Activated CD4-positive, CD25-positive, alpha-beta regulatory T cell (primary cell): ENCODE measurements at places on chromosomes 6 and 20.

GRCh38 chr6:32057966-32058365, 19.8 kb downstream of the CYP21A2 start:
- DNase-seq = no peak

- no peak for DNase-seq
Measured at GRCh38 chr6:111673937-111674336, 68.3 kb upstream of the TRAF3IP2 start.

GRCh38 chr20:52921340-52921739, 50.8 kb upstream of the TSHZ2 start:
- no peak for DNase-seq

GRCh38 chr6:48626421-48626820, 515.4 kb upstream of the PTCHD4 start:
- no peak for DNase-seq

GRCh38 chr6:142462260-142462659, 160.5 kb downstream of the ADGRG6 start:
- no peak for DNase-seq

- no peak for DNase-seq
Measured at GRCh38 chr20:47789081-47789763, 3.9 kb upstream of the SULF2 start.

DNA sequence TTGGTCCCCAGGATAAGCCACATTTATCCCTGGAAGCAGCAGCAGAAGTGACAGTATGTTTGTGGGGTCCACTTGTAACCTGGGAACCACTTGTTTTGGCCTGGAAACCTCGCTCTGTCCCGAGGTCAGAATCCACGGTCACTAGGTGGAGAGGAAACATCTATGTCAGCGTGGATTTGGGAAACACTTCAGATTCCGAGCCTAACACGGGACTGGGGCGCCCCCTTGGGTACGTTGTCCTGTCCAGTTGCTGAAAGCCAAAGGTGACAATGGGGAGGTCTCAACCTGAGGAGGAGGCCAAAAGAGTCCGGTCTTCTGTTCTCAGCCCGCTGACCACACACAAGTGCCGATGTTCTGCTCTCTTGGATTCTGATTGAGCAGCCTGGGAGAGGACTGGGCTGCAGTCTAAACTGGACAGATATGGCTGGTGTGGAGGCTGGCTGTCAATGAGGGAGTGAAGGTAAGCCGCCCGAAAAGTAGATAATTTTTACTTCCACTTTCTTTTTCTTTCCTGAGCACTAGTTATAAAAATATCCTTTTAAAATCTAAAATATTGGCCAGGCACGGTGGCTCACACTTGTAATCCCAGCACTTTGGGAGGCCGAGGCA, 4.9 kb upstream of the ZFP57 start:
- no peak for DNase-seq

GRCh38 chr6:37373822-37374471, 20.2 kb downstream of the RNF8 start:
- no peak for DNase-seq

GRCh38 chr20:41571006-41571405, 47.2 kb downstream of the CHD6 start:
- DNase-seq = no peak

GRCh38 chr6:63683071-63683603, 47.5 kb downstream of the PHF3 start:
- DNase-seq = no peak

GRCh38 chr6:21051777-21052176, 517.5 kb downstream of the CDKAL1 start:
- DNase-seq = no peak

GRCh38 chr6:42136508-42137193, 5.8 kb downstream of the C6orf132 start:
- no peak for DNase-seq

- DNase-seq = no peak
Measured at GRCh38 chr6:19891451-19891850, 54.3 kb downstream of the ID4 start.

DNA sequence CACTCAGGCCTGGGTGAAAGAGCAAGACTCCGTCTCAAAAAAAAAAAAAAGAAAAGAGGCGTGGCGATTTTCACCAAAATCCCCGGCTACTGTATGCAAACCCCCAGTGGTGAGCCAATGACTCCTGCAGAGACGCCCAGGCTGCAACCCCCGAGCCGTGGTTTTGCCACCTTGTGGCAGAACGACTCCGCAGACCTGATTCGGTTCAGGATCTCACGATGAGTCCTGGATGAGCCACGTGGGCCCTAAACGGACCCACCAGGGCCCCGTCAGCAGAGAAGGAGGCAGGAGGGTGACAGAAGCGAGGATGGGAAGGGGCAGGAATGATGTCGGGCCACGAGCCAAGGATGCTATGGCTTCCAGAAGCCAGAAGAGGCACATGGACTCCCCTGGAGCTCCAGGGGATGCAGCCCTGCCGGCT, 42.5 kb downstream of the SLC2A4RG start:
- DNase-seq = no peak

DNA sequence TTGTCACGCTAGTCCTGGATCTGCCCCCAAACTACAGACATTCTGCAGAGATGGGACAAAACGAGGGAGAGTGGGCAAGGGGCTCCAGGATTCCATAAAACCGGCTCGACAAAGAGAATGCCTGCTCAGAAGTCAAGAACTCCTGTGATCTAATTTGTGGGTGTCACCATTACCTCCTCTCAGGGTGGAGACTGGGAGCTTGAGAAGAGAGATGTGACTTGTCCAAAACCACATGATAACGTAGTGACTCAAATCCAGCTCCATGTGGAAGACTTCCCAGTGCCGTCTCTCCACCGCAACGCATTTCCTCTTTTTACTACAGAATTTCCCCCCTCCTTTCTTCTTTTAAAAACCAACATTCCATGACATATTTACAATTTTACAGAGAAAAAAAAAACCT, 44.3 kb downstream of the TRERF1 start:
- no peak for DNase-seq

DNA sequence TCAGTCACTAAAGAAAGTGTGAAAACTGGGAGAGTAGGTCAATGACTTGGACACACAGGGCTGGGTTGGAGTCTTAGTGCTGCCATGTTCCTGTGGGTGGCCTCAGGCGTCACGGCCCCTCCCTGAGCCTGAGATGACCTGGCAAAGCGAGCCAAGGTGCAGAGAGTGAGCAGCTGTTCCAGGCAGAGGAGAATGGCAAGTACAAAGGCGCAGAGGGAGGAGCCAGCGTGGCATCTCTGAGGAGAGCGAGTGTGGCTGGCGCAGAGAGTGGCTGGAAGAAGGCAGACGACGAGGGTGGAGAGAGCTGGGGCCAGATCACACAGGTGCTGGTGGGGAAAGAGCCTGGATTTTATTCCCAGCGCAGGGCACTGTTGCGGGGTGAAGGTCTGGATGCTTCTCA, 20.6 kb upstream of the CHMP4B start:
- no peak for DNase-seq

DNA sequence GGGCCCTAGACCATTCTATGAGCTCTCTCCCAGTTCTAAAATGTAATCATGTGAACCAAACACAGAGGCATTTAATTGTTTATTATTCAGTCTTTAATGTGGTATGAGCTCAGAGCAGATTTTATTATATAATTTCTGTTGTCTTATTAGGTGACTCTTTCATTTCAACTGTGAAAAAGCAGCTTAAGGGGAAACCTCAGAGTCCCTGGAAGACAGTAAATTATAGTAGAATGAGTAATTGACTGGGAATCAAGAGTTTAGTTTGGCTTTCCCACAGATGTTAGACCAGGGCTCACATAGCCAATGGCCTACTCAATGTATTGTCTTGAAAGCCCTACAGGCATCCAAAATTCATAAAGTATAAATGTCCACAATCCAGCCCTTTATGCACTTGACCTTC, 390.4 kb upstream of the SLC35B3 start:
- no peak for DNase-seq

- DNase-seq = no peak
Measured at GRCh38 chr6:30557683-30557981, 537 bp downstream of the PRR3 start.

GRCh38 chr6:127147534-127147933, 29.1 kb downstream of the RSPO3 start:
- DNase-seq = no peak

GRCh38 chr20:19100975-19101374, 111.5 kb upstream of the SLC24A3 start:
- no peak for DNase-seq

DNA sequence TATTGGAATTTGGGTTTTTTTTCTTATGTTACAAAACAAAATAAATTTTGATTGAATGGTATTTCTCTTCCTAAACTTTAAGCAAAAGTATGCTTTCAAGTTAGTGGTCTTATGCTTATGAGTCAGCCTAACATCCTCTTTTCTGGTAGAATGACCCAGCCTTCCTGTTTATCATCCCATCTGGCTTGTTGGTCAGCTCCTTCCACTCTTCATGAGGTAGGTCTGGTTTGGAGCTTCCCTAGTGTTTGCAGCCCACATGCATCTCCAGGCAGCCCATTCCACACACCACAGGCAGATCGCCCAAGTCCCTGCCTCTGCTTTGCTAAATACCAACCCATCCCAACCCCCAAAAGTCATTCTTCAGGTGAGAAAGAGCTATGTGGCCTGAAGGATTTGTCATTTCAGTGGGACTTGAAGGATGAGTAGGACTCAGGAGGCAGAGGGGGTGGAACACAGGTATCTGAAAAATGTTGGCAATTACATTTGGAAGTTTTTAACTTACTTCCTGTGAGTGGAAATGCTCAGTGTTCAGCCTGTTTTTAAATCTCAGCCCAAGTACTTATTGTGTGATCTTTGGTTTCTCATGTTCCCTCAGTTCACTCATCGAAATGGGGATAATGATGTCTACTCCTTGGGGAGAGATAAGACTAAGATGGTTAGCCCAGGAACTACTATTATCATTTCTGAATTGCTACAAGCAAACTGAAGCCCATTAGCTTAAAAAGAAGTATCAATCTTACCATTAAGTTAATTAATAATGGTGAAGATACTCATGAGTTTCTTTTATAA, 294.0 kb downstream of the ADGB start:
- no peak for DNase-seq

DNA sequence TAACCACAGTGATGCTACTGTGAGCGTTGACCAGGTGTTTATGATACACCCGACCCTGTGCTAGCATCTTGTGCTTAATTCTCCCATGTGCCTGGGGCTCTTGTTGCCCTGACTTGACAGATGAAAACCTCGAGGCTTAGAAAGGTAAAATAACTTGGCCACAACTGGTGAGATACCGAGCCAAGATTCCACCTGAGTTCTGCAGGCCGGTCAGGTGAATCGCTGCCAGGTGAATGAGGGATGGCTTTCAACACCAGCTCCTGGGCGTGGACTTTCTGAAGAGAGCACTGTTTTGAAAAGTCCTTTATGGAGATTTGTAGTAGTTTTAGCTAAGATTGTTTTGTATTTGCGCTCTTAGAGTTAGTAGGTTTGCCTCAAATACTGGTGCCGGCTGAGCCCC, 12.2 kb upstream of the ZNF831 start:
- DNase-seq = no peak

DNA sequence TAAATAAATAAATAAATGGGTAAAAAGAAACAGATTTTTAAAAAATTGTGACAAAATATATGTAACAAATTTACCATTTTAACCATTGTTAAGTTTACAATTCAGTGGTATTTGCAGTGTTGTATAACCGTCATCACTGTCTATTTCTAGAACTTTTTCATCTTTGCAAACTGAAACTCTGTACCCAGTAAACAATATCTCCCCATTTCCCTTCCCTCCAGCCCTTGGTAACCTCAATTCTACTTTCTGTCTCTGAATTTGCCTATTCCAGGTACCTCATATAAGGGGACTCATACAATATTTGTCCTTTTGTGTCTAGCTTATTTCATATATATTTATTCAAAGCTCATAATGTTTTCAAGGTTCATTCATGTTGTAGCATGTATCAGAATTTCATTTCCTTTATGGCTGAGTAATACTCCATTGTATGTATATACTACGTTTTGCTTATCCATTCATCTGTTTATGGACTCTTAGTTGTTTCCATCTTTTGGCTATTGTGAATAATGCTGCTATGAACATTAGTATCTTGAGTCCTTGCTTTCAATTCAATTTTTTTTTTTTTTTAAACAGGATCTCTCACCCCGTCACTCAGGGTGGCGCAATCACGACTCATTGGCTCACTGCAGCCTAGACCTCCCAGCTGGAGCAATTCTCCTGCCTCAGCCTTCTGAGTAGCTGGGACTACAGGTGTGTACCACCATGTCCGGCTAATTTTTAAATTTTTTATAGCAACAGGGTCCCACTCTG, 8.9 kb downstream of the MANBAL start:
- no peak for DNase-seq

GRCh38 chr20:47454298-47455132, 47.2 kb upstream of the NCOA3 start:
- no peak for DNase-seq

DNA sequence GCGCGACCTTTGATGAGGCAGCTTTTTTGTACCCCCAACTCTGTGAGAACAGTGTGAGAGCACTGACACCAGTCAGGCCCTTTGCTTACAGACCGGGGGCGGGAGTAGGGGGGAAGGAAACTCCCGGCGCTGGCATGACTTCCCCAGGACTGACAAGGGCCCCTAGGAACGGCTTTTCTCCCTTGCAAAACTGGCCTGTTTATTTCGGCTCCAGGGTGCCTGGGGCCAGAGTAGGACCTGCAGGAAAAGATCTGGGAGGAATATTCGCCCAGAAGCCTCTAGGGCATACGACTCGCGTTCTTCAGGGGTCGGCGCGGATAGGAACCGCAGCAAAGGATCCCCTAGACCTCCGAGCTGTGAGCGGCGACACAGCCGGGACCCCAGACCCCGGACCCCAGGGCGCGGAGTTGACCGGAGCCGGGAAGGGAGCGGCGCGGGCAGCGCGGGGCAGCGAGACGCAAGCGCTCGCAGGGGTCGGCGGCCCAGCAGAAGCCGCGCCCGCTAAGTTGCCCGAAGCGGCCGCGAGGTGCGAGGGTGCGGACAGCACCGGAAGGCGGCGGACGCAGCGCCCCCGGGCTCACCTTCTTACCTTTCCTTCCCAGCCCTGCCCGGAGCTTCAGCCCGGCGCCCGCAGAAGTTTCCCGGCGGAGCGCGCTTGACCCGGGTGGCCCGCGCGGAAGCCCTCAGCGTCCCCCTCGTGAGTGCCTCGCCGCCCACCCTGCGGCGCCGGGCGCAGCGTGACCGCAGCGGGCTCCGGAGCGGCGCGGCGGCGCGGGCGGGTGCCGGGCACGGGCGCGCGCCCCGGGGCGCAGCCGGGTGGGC, at the start of gene POPDC3:
Gene POPDC3 (minus strand): TSS at position 771 of the 822 bp plus-strand sequence. CDS start 18,105 bp downstream, outside the sequence.
- no peak for DNase-seq

DNA sequence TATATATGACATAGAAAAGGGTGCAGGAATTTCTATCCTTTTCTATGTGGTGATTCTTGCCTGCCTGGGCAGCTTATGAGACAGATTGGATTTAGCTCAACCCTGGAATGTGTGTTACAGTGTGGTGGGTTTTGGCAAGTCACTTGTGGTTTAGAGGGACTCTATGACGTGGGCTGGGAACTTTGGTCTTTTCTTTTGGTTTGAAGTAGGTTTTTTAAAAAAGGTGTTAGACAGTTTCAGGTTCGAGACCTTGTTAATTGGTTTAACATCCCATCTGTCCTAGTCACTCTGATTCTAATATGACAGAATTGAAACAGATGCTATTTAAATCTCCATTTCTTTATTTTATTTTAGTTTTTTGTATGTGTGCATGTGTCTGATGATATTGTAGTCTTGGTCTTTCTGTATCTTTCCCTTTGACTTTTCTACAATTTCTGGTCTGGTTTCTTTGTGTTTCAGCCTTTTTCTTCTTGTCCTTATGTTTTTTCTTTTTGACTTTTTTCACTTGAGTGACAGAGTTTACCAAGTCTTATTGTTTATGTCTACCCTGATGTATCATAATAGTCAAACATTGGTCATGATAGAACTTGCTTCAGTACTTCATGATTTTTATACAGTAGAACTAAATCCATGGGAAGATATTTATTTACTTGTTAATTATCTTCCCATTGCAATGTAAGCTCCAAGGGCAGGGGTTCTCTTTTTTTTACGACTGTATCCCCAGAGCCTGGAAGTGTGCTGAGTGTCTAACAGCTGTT, 174.3 kb downstream of the CDKAL1 start:
- DNase-seq = no peak
